ENCODE measurements at places on chromosomes 6 and 20.

- DNase-seq, result no peak
Measured at GRCh38 chr20:9508240-9508661, 6.1 kb upstream of the LAMP5 start.

DNA sequence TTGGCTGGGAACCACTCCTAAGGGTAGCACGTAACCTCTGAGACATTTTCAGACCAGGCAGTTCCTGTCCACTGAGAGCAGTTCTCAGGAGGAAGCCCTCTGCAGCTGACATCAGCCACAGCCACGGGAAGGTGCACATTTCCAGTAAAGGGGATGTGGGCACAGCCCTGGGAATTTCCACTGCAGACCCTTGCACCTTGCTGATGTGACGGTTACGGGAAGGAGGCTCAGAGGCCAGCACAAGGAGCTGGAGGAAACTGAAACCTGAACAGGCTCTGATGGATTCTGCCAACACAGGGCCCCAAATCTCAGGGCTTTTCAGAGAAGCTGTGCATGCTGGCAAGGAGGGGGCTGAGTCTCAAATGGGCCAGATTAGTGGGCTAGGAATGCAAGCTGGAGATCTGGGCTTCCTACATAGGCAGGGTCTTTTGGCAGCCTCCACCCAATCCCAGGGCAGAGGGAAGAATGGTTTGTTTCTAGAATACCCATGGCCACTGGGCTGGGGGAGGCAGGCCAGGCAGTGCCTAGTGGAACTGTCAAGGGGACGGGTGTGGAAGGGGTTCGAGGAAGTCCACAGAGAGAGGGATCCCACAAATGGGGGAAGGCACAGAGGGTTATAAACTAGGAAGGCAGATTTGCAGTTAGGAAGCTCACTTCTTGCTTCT, 14.2 kb downstream of the EBF4 start:
- DNase-seq, result no peak

DNA sequence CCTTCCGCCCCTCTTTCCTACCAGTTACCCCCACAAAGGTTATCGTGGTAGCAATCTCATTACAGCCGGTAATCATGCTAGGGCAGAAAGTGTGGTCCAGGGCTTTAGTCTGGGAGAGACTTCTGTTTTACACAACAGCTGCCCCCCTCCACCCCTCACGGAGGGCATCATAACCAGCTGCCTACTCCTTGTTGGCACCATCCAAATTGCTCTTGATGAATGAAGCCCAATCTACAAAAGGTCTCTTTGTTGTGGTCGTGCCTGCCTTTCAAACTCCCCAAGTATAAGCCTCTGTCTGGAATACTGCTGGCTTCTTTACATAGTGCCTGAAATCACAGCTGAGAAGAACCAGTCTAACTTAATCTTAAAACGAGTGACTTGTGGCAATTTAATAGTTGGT, 157.9 kb downstream of the INSM1 start:
- no peak for DNase-seq

DNA sequence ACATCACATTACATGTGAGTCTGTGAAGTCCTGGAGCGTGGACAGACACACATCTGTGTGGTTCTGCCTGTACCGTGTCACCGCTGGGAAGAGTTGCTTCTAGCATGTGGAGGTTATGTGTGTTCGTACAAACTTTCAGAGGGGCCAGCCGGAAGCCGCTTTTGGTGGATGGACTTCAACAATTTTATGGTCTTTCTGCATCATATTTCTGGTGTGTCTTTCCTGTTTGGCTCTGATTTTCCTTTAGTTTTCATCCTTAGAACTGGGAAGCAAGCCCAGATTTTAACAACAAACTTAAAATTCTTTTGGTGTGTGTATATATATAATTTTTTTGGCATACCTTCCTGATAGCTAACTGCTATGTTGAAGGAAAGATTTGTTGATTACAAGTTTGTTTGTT, 71.2 kb downstream of the TIAM2 start:
- no peak for DNase-seq

DNA sequence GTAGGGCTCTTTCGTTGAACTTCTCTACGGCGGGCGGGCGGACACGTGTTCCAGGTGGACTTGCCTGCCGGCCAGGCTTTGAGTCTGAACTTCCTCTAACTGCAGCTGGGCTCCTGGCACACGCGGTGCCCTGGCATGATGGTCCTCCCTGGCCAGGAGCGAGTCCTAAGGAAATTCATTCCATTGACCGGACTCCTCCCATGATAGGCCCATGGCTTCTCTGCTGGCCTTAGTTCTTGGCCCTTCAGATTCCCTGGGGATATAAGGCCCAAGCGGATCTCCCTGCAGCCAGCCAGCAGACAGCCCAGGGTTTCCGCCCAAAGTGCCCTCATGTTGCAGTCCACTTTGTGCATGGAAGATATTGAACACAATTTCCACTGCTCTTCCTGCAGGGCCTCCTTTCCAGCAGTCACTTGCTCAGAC, 39.4 kb downstream of the TBC1D7 start:
- no peak for DNase-seq

GRCh38 chr6:137873273-137873762, 6.3 kb downstream of the TNFAIP3 start:
- peak; percentile 24 for DNase-seq

- no peak for DNase-seq
Measured at GRCh38 chr20:59247731-59248684, 52.4 kb upstream of the EDN3 start.

- DNase-seq, result no peak
Measured at GRCh38 chr6:157905590-157906342, 75.9 kb upstream of the SYNJ2 start.

DNA sequence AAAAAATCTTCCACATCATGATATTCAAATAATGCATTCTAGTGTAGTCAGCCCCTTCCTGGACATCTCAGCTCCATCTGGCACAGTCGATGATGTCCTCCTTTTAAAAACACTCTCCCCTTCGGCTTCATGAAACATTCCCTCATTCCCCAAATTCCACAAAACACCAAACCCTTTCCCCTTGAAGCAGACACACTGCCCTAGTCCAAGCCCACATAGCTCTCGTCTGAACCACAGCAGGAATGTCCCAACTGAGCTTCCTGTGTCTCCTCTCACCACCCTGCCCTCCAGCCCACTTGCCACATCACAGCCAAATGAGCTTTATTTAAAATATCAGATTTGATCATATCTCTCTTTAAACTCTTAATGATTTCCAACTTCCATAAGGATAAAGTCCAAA, 106.4 kb upstream of the CARMIL1 start:
- no peak for DNase-seq

- DNase-seq, result no peak
Measured at GRCh38 chr6:13766201-13766634, 48.1 kb downstream of the MCUR1 start.

- DNase-seq, result no peak
Measured at GRCh38 chr6:18263418-18264218, 712 bp downstream of the DEK start.

DNA sequence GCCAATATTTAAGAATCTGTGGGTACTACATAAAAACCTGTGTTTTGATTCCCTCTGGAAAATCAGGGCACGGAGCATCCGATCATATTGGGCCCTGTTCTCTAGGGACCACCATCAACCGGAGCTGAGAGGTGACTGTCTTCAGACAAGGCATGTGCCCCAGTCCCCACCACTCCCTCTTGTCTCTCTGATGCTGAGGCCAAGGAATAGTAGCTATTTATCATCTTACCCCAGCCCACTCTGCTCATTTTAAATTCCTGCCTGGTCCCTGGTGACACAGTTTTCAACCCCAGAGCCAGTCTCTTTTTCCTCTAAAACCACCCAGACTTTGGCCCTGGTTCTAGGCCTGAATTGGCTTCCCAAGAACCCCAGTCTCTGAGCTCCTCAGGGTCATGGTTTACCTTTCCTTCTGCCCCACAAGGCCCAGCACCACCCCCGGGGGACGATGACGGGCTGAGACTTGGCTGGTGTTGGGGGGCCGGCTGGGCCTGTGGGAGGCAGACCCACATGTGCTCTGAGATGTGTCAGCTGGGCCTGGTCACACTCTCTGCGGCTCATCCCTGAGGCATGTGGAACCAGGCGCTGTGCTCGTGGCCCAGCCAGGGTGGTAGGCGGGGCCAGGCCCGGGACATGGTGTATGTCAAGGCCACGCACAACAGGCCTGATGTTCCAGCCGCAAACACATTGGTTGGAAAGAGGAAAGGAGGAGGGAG, 114.4 kb downstream of the CEBPB start:
- no peak for DNase-seq

- DNase-seq, result no peak
Measured at GRCh38 chr6:133236932-133237331, 4.2 kb upstream of the EYA4 start.

- no peak for DNase-seq
Measured at GRCh38 chr6:139699335-139699734, 324.9 kb upstream of the CITED2 start.

DNA sequence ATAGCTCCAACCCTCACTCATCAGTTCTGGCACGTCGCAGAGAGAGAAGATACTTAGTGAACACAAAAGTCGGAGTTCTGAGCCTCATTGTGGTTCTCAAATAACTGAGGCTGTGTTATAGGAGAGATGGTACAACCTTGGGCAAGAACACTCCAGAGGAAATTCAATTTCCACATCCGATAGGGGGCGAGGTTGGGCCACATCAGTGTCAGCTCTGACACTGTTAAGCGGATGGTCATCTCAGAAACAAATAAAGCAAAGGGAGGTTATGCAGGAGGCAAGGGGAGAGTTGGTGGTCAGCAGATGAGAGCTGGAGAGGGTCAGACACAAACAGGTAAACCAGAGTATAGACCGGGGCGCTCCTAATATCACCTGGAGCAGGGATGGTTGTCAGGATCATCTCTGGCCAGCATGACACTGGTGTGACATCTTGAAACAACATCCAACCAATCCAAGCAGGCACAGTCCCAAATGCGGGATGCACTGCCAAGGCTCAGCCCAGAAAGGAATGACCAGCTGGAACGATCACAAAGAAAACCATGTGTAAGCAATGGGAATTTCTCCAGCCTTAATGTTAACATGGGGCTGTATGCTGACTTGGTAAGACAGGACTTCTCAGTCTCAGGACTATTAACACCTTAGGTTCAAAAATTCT, 331.8 kb downstream of the HACE1 start:
- no peak for DNase-seq

DNA sequence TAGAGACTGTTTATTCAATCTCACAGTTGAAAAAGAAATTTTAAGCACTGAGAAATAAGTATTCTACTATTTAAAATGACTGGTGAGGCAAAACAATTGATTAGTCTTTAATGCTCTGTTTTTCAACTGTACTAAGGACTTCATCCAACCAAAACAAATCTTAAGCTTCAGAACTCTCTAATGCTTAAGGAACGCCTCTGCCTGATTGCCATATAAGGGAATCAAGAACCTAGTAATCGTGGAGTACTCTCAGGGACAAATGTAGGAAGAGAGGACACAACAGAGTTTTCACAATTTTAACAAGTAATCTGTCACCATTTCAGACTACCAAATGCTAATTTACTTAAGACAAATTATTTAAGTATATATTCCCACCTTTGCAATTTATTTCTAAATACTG, 16.1 kb downstream of the FBXO30 start:
- no peak for DNase-seq

- DNase-seq, result no peak
Measured at GRCh38 chr20:23455639-23456038, 3.0 kb upstream of the CST11 start.

DNA sequence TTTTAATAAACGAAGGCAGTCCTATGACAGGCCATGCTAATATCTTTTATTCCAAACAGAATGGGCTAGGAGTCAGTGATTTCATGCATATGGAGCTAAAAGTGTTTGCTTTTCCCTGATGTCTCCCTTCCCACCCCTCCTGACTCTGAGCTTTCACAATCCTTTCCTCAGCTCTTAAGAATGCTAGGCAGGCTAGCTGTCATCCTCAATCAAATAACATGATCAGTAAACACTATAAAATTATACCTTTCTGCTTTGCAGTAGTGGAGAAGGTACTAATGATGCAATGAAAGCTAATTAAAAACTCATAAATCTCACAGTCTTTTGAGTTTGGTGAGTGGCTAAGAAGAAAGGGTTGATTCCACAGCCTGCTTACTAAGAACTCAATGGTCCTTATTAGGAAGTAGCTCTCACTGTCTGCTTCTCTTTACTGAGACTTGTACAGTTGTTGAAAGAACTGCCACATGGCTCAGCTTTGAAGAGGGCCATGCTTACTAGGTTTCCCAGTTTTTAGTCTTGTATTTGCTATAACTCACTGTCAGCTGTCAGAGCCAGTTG, 250.9 kb upstream of the JAG1 start:
- DNase-seq, result no peak

- no peak for DNase-seq
Measured at GRCh38 chr20:58138395-58138794, 90.1 kb downstream of the ANKRD60 start.

DNA sequence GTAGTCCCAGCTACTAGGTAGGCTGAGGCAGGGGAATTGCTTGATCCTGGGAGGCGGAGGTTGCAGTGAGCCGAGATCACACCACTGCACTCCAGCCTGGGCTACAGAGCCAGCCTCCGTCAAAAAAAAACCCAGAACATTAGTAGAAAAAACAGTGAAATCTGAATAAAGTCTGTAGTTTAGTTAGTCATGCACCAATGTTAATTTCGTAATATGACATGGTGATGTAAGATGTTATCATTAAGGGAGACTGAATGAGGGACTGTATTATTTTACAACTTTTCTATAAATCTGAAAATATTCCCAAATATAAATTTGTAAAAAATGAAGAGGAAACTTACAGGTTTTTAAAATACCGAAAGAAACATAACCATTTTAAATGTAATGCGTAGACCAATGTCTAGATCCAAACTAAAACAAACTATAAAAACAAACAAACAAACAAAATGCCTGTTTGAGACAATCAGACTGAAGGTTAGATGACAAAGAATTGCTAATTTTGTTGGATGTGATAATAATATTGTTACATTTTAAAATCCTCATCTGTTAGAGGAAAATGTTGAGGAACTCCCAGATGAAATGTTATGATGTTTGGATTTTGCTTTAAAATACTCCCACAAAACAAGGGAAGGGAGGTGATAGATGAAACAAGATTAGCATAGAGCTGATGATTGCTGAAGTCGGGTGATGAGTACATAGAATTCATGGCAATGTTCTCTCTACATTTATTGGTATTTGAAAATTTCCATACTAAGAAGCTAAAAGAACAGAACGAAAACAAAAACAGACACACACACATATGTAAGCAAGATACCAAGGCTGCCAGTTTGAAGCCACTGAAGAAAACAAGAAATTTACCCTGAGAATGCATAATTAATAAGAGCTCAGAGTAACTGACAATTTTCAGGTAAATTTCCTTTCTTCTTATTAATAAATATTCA, 1.8 kb downstream of the GSTA4 start:
- no peak for DNase-seq

- DNase-seq, result no peak
Measured at GRCh38 chr6:8192067-8192466, 89.7 kb upstream of the EEF1E1 start.

GRCh38 chr6:137247724-137248123, 28.5 kb upstream of the IFNGR1 start:
- no peak for DNase-seq
